ENCODE measurements at places on chromosomes 12 and 14.

DNA sequence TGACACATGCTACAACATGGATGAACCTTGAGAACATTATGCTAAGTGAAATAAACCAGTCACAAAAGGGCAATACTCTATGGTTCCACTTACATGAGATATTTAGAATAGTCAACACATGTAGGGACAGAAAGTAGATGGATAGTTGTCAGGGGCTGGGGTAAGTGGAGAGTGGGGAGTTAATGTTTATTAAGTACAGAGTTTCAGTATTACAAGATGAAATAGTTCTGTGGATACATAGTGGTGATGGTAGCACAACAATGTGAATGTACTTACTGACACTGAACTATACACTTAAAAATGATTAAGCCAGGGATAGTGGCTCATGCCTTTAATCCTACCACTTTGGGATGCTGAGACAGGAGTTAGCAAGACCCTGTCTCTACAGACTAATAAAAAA, 8.7 kb downstream of the NUP107 start:
- no peak for DNase-seq

GRCh38 chr12:2675776-2676175, 119.0 kb upstream of the FKBP4 start:
- DNase-seq: no peak

DNA sequence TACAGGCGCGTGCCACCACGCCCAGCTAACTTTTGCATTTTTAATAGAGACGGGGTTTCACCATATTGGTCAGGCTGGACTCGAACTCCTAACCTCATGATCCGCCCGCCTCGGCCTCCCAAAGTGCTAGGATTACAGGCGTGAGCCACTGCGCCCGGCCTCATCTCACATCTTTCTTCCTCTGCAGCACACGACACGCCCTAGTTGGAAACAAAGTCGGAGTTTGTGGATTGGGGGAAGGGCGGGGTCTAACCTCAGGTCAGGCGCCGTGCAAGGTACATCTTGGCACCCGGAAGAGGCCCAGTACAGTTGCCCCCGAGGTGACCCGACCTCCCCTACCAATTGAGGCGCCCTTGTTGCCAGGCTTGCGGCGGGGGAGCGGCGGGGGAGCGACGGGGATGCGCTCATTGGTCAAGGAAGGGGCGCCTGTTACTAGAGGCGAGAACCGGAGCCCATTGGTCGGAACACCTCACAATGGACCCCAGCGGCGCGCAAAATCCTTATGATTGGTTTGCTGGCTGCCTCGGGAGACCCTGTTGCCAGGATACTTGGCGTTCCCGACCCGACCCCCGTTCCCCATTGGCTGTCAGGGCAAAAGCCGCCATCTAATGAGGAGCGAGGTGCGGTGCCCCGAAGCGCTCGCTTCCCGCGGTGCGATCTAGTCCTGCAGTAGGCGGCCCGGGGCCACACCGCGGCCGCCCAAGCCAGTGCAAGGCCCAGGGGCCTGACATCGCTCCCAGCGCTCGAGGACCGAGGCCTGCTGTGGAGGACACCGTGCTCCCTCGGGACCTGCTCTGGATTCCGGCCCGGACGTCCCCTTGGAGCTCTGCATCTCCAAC, at the start of gene REC8:
TSS of gene REC8 (plus strand) at position 659 of the 839 bp plus-strand sequence. CDS start 473 bp downstream, outside the sequence.
- DNase-seq: peak; percentile 100

DNA sequence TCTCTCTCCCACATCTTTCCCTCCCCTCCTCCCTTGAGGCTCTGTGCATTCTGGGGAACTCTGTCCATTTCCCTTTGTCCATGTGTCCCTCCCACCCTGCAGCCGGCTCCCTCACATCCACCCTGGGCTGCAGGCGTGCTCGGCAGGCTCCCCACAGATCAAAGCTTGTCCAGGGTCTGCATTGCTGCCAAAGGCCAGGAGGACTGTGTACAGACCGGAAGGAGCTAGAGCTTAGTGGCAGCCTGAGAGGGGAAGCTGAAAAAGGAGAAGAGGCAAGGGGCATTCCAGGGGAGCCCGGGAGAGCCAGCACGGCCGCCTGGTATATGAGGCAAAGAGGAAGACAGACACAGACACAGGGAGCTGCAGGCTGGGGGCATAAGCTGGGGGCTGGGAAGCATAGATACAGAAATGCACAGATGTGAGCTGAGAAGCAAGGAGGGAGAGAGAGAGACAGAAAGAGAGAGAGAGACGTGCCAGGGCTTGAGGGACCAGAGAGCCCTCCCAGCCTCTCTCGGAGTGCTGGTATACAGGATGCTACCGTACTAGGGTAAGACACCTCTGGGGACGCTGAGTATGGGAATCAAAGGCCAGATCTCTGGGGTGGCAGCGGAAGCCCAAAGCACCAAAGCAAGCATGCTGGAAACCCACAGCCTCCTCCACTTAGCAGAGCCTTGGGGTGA, 3.3 kb downstream of the CD4 start:
- DNase-seq: no peak

- no peak for DNase-seq
These were observed 6.1 kb downstream of the CD9 start for GRCh38 chr12:6206327-6206726.

DNA sequence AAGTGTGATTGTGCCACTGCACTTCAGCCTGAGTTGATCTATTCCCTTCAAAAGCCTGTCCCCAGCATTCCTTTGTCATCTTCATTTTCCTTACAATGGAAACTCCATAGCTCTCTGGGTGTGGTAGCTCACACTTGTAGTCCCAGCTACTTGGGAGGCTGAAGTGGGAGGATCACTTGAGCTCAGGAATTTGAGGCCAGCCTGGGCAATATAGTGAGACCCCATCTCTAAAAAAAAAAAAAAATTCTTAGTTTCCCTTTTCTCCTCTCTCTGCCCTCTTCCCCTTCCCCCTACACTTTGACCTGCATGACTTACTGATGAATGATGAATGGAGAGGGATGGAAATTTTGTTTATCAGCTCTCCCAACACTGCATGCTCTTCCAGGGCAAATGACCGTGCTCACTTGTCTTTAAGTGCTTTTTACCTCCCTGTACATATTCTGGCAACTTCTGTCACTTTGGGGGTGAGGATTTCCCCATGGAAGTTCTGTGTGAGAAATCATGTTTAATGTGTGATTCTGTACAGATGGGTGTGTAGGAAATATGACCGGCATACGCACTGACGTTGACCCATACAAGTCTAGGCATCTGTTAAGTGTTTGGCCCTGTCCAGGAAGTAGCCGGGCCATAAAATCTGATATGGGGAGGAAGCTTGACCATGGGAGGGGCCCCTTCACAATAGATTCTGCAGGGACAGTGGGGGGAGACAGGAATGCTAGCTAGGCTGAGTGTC, 65.4 kb downstream of the ZFP36L1 start:
- DNase-seq: no peak

DNA sequence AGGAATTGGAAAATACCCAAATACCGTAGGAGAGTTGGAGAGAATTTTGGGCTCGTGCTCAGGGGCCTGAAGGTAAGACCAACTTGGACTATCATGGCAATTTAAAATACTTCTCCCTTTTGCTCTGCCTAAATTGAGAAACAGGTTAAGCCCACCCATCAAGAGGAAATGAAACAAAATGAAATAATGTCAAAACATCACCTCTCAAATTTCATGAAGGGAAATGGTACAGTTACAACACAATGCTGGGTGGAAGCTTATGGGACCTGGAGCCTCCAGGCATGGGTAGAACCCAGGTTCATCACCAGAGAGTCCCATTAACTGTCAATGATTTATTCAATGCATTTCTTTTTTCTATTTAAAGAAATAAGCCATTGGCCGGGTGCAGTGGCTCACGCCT, 33.7 kb downstream of the FOS start:
- no peak for DNase-seq

DNA sequence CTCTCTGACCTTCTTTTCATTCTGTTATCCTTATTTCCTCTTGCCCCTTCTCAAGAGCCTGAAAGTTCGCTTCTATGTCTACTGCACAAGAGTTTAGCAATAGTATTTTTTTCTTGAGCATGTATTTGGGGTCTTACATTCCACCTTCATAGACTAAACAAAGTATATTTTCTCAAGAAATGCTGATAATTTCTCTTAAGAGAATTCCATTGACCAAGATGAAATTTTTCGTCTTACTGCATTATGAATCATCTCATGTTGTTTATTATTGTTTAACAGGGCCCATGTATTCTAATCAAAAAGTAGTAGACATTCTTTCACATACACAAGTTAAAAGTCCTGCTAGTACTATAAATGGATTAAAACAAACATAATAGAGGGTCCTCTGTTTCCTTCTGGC, 219.3 kb downstream of the C12orf50 start:
- DNase-seq: no peak

DNA sequence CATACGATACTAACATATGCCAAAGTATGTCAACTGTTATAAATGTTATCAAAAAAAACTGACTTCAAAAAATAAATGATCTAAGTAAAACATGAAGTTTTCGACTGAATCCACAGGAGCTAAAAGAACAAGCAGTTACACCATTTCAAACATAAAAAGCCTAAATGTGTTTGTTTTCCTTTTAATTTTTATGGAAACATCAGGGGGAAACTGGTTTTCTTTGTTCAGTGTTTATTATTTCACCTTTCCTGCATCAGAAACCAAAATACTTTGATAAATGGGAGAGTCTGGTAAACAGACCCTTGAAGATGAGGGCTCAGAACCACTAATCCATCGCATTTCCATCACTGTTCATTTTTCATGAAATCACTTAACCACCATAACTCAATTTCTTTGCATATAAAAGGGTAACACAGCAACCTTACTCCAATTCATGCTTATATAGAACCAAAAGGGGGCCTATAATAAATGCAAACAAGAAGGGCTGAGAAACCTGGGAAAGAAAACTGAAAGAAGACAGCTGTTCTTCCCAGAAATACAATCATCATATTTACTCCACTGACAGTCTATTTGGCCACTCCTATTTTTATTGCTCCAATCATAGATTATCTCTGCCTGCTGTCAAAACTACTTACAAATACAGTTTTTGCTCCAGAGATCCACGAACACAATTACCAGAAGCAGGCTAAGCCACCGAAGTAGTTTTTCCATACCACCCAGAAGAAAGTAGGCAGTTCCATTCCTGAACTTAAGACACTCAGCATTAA, 17.0 kb downstream of the FGD6 start:
- DNase-seq: peak; percentile 12

DNA sequence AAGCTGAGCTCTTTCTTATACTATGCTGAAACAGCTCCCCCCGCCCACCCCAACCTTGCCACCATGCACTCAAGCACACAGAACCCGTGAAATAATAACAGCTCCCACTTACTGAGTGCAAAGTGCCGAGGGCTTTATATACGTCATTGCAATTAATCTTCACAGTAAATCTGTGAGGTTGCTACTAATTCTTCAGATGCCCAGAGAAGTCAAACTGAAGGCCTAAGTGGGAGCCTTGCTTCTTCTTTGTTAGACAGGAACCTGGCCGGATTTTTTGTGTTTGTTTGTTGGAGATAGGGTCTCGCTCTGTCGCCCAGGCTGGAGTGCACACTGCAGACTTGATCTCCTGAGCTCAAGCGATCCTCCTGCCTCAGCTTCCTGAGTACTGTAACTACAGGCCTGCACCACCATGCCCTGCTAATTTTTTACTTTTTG, 34.0 kb downstream of the VCPKMT start:
- DNase-seq: no peak

GRCh38 chr12:24561882-24562770, 386.8 kb downstream of the BCAT1 start:
- no peak for DNase-seq

DNA sequence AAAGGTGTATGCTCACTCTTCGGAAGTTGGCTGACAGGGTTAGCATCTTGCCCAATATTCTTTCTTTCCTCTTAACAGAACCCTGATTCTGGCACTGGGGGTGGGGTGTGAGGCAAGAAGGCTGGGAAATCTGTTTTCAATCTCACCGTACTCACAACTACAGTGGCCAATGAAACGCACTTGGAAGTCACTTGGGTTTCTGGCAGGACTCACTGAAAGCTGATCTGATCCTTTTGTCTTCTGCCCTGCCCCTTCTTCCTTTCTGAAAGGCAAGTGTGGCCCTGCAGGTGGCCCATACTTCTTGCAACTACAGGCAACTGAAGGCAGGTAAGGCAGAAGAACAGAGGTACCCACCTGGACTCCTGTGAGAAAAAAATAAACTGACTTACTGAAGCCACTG, 106.9 kb downstream of the STXBP6 start:
- no peak for DNase-seq

- DNase-seq: peak; percentile 48
These were observed 28.0 kb upstream of the GARIN6 start for GRCh38 chr12:99619389-99620158.

DNA sequence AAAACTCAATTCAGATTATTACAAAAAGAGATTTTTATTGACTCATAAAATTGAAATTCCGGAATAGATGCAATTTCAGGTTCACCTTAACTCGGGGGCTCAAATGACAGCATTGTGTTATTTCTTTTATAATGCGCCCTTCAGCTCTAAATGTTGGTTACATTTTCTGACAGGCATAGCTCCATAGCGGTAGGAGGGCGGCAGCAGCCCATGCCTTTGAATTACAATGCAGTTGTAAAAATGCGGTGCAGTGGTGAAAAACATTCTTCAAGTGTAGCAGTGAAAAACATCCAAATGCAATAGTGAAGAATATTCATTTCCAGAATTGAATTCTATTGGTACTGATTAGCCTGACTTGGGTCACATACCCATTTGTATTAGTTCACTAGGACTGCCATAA, 215.3 kb upstream of the PKP2 start:
- DNase-seq: no peak
